Hematopoietic multipotent progenitor cell (in vitro differentiated cells): ENCODE measurements at places on chromosomes 11 and 22.
A peak's percentile ranks its signal among the peaks of the same experiment; 100 is the strongest.

DNA sequence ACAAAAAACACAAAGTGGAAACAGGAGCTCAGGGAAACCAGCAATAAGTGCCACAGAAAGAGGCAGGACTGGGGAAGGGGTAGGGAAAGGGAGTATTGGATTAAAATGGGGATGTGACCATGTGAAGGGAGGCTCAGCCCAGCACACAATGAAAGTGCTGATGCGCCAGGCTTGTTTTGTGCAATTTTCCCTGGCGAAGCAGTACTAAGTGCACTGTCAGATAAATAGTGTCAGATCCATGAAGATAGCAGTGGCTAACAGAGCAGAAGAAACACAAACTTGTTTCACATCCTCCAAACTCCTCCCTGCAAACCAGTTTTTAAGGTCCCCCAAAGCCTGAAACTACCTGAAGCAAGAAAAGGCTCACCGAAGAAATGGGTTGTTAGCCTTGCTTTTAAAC is 50.7 kb upstream of the RAPSN start:
- DNase-seq, result no peak

DNA sequence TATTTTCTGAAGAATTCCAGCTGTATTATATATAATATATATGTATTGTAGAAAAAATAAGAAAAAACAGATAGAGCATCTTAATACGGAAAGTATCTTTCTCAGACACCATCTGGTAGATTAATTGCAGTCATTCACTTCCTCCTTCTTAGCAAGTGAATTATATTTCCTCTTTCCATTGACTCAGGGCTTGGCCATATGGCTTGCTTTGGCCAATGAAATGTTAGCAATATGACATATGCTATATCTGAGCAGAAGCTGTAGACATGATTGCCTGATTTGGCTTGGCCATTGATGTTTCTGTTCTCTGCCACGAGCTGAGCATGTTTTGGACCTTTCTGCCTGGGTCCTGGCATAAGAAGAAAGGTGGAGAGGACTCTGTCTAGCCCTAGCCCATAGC is 34.4 kb upstream of the ZBED5 start:
- no peak for DNase-seq

DNA sequence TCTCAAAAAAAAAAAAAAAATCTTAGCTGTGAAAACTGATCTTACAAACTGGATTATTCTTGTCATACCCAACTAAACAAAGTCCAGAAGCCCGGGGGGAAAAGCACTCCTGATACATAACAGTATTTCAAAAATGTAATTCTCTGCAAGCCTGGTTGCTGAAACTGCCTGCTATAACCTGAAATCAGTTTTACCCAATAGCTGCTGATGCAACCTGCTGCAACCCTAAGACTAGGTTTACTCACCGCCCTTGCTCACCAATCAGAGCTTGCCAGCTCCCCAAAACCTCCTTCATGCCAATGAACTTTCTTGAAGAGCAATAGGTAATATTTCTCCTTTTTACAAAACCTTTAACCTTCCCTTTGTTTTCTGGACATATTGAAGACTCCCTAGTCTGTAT is 12.4 kb downstream of the FGF19 start:
- DNase-seq, result no peak

DNA sequence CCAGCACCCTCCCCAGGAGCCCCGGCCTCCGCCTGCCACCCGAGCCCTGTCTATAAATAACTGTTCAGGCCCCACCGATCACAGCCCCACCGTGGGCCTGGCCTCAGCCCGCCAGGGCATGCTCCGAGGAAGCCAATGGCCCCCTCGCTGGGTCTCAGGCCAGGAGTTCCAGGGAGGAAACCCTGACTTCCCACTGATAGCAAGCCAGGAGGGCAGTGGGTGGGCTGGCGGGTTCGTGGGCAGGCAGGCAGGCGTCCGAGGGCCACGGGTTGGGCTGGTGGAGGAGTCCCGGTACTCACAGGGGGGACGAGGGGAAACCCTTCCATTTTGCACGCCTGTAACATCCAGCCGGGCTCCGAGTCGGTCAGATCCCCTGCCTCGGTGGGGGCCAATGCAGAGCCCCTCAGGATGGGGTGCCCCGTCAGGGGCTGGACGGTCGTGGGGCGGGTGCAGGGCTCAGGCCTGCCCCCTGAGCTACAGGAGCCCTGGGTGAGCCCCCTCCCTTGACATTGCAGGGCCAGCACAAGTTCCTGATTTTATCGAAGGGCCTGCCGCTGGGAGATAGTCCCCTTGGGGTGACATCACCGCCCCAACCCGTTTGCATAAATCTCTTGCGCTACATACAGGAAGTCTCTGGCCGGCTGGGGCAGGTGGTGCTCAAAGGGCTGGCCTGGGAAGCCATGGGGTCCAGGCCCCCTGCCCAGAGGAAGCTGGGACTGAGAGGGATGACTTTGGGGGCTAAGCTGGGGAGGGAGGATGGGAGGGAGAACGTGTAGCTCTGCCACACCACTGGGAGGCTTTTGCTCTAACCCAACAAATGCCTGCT is at the start of gene SPI1:
Gene SPI1, minus strand, starts transcription at position 538 of the 826 bp plus-strand sequence. Its CDS starts 194 bp downstream, at position 344.
- peak; percentile 97 for DNase-seq

DNA sequence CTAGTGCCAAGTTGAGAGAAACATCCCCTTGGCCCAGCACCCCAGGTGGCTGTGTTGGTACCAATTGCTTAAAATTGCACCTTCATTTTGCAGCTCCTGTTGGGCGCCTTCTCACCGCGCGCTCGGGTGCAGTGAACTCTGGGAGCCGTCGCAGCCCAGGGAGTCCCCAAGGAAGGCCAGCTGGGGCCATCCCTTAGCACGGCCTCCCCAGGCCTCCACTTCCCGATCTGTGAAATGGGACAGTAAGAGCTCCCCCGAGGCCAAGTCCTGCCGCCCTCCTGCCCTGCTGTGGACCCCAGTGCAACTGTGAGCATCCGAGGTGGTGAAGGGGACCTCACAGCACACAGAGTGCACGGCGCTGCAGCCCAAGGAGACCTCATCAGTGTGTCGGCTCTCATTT is 1234.1 kb downstream of the BRD1 start:
- DNase-seq, result no peak

DNA sequence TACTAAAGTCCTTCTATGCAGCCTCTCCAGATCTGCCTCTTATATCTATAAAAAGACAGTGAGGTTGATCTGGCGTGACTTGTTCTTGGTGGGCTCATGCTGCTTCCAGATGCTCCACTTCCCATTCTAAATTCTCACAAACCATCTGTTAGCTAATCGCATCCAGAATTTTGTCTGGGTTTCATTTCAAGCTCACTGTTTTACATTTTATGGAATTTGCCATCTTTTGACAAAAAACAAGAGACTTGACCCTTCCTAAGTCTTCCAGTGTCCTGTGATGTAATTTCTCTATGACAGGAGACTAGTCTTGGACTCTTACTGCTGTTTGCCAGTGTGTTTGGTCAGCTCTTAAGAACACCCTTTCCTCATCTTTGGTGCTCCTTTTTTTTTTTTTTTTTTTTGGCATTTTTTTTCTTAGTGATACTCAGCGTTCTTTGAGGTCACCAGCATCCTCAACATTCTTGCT is 23.0 kb downstream of the CRKL start:
- no peak for DNase-seq

DNA sequence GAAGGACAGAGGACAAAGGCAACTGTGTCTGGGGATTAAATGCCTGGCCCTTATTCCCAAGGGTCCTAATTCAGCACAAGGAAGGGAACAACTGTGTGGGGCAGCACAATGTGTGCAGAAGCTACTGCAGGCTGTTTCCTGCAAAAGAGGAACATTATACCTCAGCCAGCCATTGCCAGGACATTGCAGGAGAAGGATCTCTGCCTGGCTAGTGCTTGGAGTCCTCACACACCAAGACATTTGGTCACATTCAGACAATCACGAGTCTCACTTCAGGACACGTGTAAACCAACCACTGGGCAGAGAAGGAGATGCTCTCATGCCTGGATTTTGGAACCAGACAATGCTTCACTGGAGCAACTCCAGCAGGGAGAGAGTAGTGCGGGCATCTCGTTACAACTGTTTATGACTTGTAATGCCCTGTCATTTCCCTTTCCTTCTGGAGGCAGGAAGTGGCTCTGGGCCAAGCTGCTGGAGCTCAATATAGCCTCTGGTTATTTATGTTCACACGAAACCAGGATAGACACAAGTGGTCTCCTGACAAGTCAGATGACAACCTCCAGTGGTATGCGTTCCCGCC is 23.9 kb upstream of the ZC3H12C start:
- peak; percentile 79 for DNase-seq

GRCh38 chr11:68545347-68545746 is 84.8 kb downstream of the PPP6R3 start:
- no peak for DNase-seq
